Left lung (tissue), 14 donors: ENCODE measurements at places on chromosomes 7 and 10. TPM values are rescaled to one million over a fixed set of nuclear protein-coding genes. Genes with fewer than 3 reads are reported as not detected.

The KEL gene
- 0.58 TPM for total RNA-seq

The SPAG6 gene
- total RNA-seq: not detected

The GNGT1 gene
- not detected for total RNA-seq

The TBX20 gene
- total RNA-seq: not detected

The CPVL gene
- 40.8 TPM for total RNA-seq
